H9 (cell line): ENCODE measurements at places on chromosomes 3 and 15.

- DNase-seq, result no peak
These were observed 113.5 kb downstream of the IGF2BP2 start for GRCh38 chr3:185711255-185711870.

DNA sequence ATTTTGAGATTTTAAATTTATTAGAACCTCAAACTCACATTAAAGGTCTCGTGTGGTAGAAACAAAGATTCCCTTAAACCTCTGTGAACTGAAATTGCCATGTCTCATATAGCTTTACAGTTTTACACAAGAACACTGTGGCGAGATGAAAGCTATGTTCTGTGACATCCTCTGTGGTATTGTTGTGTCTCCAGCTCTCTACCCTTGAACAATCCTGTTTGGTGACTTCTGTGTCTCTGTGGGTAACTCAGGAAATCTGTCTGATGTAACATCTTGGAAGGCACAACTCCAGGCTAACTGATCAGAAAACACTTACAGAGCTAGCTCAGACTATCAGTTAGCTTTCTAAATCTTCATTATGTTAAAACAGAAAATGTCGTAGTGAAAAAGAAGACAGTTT is 318.8 kb upstream of the GBE1 start:
- DNase-seq, result no peak

GRCh38 chr3:46080124-46080968 is 53.1 kb upstream of the XCR1 start:
- no peak for DNase-seq

DNA sequence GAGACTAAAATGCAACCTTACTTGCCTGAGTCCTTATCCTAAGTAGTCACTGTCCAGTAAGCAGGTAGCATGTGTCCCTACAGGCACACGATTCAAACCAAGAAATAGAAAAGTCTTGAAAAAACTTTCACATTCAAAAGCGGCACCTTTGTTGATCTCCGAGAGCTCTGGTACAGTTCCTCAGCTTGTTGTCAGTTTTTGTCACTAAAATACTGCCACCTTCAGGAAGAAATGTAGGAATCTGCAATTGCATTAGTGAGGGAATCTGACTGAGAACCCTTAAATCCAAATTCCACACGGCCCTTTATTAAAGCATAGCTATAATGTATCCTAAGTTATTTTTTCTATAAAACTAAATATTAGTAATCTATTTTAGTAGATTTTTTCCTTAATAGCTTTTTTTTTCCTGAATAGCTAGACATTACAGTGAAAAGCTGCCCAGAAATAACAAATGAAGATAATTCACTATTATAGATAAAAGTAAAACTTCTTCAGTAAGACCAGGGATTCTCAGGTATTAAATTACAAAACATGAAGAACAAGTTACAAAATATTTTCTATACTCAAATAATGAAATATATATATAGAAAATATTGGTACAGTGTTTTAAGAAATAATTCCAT is 44.0 kb downstream of the CCDC54 start:
- no peak for DNase-seq

- DNase-seq, result no peak
These were observed 126.5 kb downstream of the DGKG start for GRCh38 chr3:186235554-186235953.

DNA sequence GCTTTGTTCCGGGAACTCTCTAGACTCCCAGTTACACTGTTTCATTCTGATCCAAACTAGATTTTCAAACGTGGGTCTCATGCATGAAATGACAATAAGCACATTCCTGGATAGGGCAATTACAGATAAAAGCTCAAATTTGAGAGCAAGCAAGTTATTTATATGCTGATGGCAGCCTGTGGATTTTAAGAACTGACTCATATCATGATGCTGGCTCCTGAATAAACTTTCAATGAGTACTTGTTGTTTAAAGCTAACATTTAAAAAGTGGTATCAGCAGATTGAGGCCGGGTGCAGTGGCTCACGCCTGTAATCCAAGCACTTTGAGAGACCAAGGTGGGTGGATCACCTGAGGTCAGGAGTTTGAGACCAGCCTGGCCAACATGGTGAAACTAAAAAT is 66.6 kb downstream of the LEO1 start:
- no peak for DNase-seq

DNA sequence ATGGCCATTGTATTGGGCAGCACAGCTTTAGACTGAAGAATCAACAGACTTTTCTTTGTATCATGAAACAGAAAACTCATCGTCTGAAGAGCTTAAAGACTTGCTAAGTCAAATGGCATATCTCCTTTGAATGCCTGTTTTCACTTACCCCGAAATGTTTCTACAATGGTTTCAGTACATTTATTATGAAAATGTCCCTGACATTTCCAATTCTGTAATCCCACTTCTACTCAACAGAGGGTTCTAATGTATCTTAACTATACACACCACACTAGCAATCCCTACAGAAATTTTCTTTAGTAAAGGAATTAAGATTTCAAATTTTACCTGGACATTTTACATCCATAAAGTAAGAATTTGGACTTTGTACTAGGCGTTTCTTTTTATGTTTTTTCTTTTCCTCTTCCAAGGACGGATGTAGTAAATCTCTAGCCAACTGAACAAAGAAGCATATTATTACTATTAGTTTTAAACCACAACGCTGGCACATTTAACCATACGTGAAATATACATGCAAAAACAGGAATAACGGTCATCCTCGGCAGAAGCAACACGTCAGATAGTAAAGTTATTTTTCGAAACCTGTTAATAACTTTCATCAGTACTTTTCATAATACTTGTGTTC is 1.1 kb downstream of the RPS27L start:
- DNase-seq, result no peak
